ENCODE measurements at places on chromosomes 7 and 10. TPM values are rescaled to one million over a fixed set of nuclear protein-coding genes. Genes with fewer than 3 reads are reported as not detected.
A peak's percentile ranks its signal among the peaks of the same experiment; 100 is the strongest.

SPRN gene
- 3.7 TPM for total RNA-seq

CRHR2 gene
- not detected for total RNA-seq

SPDYE2 gene
- total RNA-seq = not detected

DNA sequence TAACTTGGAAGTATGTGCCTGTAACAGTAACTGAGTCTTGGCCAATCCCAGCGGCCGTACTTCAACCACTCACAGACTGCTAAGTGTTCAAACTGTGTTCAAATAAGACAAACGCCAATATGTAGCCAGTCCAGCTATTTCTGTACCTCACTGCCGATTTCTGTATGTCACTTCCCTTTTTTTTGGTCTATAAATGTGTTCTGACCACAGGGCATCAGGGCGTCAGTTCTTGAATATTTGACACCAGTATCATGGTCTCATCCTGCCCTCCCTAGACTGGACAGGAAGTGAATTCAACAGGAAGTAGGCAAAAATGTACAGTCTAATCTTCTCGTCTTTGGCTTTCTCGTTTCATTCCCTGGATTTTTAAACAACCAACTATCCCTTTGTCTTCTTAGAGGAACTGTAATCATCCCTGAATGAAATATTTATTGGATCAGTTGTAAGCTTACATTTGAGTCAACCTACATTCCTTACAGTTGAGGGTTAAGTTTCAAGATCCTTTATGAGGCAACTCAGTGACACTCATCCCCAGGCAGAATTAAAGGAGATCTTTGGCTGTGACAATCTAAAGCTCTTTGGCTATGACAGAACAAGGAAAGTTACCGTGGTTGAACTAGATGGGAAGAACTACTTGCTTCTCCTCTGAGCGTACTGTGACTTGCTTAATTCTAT lies 232.7 kb downstream of the NSUN6 start:
- DNase-seq = peak; percentile 34

DNA sequence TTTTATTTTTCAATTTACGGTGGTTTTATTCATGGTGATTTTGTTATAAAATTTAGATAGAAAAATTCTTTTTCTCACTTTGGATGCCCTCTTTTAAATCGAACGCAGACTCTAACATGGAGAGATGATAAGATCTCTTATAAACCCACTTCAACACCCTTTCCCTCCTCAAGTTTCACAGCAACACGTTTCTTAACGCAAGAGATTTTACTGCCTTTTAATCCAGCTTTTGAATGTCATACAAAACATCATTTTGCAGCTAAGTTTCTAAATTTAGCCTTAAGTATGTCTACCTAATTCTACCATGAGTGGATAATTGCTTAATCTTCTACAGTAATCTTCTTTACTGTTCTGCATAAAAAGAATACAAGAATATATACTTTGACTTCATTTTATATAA lies 70.0 kb downstream of the SEMA3C start:
- no peak for DNase-seq

DNA sequence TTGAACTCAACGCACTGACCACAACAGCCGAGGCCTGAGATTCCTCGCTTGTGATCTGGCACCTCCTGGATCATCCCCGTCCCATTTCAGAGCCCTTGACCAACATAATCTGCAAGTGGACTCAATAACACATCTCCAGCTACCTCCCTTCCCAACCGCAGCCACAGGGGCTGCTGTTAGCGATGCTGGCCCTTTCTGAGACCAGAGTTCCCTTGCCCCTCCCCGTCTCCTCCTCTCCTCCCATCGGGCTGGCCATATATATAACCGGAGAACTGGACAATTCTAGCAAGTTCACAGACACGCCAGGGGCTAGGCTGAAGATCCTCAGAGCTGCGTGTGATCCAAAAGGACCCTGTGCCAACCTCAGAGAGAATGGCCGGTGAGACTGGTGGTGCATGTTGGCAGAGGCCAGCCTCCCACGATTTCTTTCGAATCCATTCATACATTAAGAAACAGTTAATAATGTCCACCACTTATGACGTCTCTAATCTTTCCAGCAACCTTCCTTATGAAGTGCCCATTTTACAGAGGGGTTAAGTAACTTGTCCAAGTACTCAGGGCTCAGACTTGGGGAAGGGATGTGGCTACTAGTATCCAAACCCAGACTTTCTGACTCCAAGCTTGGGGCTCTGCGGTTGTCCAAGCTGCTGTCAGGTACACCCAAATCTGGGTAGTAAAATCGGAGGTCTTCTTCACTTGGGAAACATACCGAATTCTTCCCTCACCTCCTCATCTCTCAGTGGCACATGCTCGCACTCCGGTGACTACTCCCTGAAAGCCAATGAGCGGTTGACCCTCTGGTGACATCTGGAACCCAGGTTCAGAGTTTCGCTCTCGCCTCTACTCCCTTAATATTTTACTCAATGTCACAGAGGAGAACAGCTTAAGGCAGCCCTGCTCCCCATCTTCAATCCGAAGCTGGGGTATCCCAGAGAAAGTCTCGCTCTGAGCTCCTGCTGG lies 11.2 kb upstream of the FEZF1 start:
- no peak for DNase-seq

GRCh38 chr7:106082087-106082854 lies 29.8 kb downstream of the SYPL1 start:
- DNase-seq = no peak

DNA sequence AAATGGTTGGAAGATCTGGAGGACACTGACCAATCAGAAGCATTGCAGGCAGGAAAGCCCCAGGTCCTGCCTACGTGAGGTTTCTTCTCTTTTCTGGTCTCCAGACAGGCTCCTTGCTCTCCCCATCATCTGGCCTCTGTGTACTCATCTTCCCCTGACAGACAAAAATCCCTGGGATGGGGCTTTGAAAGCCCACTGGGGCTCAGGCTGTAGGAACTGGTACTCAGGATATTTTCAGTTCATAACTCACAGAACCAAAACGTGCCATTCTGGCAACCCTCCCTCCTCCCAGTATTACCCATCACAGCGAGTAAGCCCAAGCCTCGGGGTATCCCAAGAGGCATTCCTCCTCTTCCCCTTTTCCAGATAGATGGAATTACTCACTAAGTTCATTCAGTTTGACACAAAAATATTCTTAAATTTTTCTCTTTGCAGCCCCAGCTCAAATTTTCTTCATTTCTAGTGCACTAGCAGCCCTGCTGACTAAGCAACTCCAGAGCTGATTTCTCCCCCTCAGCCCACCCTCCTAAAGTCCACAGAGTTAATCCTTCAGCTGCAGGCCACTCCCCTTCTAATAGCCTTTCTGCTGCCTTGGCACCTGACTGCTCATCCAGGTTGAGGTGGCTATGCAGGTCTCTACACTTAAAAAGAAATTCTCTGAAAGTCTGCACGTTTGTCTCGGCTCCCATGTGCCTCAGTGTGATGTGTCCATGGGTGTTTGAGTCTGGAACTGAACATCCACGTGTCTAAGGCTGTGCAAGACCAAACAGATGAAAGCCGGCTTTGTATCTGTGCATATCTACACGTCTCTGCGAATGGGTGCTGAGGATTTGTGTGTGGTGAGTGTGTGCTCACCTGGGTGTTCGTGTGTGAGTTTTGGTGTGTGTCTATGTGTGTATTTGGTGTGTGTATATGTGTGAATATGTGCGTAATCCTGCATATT lies 331.4 kb downstream of the CCSER2 start:
- DNase-seq = no peak

BUD31 gene
- 176 TPM for total RNA-seq

OR6B1 gene
- not detected for total RNA-seq

MOGAT3 gene
- total RNA-seq = not detected

GRCh38 chr10:843703-844102 lies 87.8 kb downstream of the LARP4B start:
- DNase-seq = peak; percentile 67

- no peak for DNase-seq
These were observed 33.8 kb upstream of the MNX1 start for GRCh38 chr7:157044147-157044687.

- no peak for DNase-seq
These were observed 32.8 kb upstream of the CDK14 start for GRCh38 chr7:90563286-90563685.

- DNase-seq = no peak
These were observed 1.4 kb downstream of the MXI1 start for GRCh38 chr10:110208614-110209453.

LAMB1 gene
- total RNA-seq = 403 TPM

CAMK1D gene
- 27.4 TPM for total RNA-seq

DNA sequence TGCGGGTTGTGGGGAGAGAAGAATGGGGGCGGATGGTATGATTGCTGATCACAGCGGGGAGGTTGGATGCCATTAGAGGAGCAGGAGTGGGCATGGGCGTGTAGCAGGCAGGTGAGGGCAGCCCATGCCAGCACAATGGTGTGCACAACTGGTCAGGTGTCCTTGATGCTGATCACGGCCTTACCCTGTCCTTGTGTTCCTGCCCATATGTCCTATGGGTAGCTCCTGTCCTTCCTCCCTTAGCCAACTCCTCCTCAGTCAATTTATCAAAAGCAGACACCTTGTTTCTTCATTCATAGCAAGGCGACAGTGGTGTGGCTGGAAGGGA lies 30.7 kb downstream of the WDR86 start:
- no peak for DNase-seq

DNA sequence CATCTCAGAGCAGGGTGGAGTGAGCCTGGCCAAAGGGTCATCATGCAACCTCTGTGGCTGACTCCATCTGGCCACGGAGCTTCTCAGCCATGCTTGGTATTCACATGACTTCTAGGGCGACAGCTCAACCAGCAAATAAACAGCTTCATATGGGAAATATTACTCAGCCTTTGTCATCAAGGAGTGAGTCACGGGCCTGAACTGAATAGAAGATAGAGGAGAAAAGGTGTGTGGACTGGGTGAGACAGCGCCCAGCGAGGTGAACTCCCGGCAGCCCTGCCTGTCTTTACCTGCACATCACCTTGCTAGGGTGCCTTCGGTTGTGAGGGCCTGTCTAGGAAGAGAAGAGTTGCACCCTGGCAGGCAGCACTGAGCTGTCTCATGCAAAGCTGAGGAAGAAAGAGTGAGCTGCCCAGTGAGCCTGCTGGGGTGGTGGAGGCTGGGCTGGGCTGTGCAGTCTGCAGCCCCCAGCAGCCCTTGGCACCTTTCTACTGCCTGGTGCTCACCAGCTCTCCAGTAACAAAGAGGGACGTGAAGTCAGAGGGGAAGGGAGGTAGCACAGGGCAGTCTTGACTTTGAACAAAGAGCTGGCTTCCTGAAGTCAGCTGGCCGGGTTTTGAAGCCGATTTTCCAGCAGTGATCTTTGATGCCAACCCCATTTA lies 114.2 kb downstream of the EGFR start:
- DNase-seq = peak; percentile 99

MARVELD1 gene
- 79.2 TPM for total RNA-seq

NFE2L3 gene
- total RNA-seq = 49.0 TPM

SSC4D gene
- total RNA-seq = 6.0 TPM

DNA sequence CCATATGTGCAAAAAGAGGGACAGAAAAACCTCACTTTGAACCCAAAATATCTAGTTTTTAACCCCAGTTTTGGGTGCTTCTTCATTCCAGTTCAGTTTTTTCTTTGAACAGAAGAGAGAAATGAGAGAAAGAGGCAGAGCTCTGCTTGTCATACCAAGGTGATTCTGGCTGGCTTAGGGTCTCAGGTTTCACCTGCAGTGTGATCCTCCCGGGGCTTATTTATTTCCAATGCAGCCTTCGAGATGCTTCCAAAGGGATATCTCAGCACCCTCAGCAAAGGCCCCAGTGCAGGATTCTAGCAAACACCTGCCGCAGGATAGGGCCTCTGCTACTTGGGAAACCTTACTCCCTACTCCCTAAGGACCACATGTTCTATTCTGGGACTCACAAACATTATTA lies 131.3 kb downstream of the WDR11 start:
- DNase-seq = no peak

DNA sequence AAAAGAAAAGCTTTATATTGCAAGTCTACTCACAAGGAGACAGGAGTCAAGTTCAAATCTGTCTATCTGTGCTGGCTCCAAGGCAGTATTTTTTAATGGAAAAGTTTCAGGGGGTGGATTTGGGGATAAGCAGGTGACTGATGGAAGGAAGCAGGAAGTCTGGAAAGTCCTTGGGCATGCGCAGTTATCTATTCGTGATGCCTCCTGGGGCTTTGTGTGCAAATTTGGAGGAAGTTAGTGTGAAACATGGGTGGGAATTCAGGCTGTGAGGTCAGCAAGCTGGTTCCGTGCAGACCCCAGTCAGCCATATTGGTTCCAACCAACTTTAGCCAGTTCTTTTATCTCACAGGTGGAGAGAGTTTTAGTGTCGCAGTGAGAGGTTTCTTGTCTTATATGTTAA lies 140.0 kb downstream of the FRMD4A start:
- no peak for DNase-seq

GHITM gene
- 128 TPM for total RNA-seq

- DNase-seq = no peak
These were observed 49.6 kb downstream of the IFIT5 start for GRCh38 chr10:89463846-89464537.

DNA sequence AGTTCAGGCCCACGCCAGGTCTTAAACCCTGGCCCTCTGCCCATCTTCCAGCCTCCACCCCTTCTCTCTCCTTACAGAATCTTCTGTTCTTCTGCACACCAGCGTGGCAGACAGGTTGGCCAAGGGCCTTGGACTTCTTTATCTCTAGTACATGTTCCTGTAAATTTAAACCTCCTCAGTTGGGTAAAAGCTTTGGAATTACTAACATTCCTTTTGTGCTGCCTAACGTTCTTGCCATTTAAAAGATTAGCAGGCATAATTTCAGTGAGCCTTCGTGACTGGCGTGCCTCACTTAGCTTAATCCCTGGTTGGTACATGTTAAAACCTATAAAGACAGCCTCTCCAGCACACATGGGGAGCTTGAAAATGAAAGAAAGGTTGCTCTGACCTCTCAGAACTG lies 192.2 kb downstream of the CUX1 start:
- peak; percentile 76 for DNase-seq
